ENCODE measurements at places on chromosomes 1 and 21.
A peak's percentile ranks its signal among the peaks of the same experiment; 100 is the strongest.

- DNase-seq = no peak
Observed at GRCh38 chr1:1031659-1032235, 11.8 kb downstream of the AGRN start.

DNA sequence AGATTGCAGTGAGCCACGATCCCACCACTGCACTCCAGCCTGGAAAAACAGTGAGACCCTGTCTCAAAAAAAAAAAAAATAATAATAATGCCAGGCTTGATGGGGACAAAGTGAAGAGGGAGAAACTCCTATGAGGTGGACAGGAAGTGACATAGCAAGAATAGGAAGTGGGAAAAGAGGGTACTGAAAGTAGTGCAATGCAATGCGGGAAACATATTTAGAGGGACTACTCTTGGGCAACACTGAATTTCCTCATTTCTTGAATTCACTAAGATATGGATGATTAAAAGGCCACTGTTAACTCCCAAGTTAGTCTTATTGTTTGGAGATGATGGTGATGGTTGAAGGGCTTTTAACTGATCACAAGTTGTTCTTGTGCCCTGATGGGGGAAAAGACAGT, 21.6 kb upstream of the KCNA2 start:
- no peak for DNase-seq

DNA sequence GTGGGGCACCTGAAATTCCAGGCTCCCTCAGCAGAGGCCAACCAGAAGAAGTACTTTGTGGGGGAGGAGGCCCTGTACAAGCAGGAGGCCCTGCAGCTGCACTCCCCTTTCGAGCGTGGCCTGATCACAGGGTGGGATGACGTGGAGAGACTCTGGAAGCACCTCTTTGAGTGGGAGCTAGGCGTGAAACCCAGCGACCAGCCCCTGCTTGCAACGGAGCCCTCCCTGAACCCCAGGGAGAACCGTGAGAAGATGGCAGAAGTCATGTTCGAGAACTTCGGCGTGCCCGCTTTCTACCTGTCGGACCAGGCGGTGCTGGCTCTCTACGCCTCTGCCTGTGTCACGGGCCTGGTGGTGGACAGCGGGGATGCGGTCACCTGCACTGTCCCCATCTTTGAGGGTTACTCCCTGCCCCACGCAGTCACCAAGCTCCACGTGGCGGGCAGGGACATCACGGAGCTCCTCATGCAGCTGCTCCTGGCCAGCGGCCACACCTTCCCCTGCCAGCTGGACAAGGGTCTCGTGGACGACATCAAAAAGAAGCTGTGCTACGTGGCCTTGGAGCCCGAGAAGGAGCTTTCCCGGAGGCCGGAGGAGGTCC, 634 bp downstream of the ACTRT2 start:
- no peak for DNase-seq

- peak; percentile 62 for DNase-seq
Observed at GRCh38 chr1:77219166-77219887, at the start of gene PIGK. TSS of gene PIGK (minus strand) at chr1:77219430. CDS start at chr1:77219402, 28 bp downstream.

DNA sequence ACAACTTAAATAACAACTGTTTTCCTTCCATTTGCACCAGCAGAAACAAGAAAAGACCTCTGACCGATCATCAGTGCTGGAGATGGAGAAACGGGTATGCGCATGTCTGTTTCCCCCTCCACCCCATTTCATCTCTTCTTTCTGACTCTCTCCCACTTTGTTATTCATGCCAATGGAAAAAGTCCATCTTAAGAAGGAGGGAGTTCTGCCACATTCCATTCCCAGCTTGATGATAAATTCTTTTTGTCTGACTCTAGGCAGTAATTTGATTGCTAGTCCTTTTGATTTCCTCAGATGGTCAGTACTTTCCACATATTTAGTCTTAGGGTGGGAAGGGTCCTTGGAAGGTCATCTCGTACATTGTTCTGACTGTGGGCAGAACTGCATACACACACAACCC, 142.5 kb downstream of the SYT2 start:
- DNase-seq = peak; percentile 56

- no peak for DNase-seq
Observed at GRCh38 chr1:19078536-19078935, 122.1 kb upstream of the IFFO2 start.

GRCh38 chr1:169694304-169695075, 16.9 kb downstream of the SELL start:
- DNase-seq = no peak

- DNase-seq = no peak
Observed at GRCh38 chr1:113088972-113089371, 16.0 kb downstream of the LRIG2 start.
